NCI-H1092 treated with DMSO at 0.1 percent for 48 hours (cell line): ENCODE measurements at places on chromosomes 6 and 20.

GRCh38 chr20:10707068-10707467, 33.3 kb upstream of the JAG1 start:
- no peak for DNase-seq

DNA sequence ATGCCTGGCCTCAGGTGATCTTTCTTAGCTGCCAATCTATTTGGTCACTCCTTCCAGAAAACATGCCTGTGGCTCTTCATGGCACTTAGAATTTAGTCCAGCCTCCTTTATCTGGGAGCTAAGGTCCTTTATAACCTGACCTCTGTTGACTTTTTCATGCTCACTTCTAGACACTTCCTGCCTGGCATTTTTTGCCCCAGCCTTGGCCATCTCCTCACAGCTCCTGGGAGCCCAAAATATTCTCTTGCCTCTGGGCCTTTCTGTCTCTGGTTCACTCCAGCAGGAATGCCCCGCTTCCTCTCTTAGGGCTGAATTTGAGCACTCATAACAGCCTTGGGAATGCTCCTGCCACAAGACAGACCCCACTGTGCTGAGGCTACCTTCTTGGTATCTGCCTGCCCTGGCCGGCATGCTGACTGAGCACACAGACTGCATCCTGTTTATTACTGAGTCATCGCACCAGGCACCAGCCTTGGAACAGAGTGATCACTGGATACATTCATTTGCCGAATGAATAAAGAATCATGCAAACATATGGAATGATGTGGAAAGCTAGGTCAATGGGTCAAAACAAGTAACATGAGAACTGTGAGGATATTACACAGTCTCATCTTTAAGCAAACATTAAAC, 5.8 kb upstream of the EEF1E1 start:
- DNase-seq: no peak

DNA sequence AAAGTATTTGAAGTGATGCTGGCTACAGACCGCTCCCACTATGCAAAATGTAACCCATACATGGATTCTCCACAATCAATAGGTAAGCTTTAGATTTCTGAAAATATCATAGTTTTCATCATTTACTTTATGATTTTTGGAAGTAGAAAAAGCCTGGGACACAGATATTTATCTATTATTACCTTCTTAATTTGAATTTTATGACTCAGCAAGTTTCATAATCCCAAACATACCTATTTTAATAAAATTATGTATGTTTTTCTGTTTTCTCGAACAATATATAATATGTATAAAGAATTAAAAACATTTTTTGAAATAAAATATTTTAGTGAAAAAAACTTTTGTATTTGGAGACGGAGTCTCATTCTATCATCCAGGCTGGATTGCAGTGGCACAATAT, 21.6 kb downstream of the PCMT1 start:
- no peak for DNase-seq

DNA sequence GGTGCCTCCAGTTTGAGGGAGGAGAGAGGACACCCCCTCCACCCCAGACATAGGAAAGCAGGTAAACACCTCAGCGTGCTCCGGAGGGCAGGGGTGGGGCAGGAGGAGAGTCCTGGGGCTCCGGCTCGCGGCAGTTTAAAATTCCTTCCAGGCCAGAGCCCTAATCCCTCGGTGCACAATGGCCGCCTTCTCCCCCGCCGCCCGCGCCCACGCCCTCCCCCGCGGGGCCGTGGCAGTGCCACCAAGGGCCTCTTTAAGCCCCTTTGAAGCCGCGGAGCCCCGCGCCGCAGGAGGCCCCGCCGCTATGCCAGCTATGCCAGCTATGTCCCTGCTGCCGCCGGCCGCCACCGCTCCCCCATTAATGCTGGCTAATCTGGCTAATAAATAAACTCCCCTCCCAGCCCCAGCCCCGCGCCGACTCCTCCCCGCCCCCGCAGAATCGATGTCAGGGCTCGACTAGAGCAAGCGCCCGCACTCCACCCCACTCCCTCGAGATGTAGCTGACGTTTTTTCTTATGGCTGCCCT, 125.1 kb downstream of the MRPL14 start:
- DNase-seq: no peak

GRCh38 chr6:43823879-43824702, 54.1 kb downstream of the VEGFA start:
- peak; percentile 87 for DNase-seq

DNA sequence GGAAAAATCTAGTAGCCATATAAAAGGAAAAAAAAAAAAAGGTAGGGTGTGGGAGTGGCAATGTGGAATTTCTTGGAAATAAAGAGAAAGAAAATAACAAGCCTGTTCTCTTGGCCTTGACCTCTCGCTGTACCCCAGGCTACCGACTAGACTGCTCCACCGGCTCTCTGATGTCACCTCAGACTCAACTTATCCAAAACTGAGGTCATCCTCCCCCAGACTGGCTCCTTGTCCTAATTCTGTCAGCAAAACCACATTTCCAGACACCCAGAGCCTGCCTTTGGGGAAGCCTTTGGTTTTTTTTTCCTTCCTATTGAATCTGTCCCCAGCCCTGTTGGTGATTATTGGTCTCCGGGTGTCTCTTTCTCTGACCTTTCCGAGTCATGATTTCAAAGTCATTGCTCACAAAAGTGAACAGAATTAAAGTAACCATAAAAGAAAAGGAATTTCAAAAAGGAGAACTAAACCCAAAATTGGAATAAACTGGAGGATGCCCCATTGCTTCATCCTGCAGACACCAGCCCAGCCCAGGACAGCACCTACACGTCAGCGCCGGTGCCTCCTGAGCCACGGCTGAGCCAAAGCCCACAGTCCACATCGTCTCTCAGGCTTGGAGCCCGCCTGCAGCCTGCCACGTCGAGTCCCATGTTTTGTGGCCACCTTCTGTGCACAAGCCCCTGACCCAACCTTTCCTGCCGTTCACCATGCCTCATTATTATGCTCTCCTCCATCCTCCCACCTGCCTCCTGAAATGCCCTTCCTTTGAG, 170.7 kb downstream of the MYLK4 start:
- DNase-seq: no peak

- no peak for DNase-seq
Measured at GRCh38 chr6:52304983-52305390, 20.4 kb upstream of the MCM3 start.
